ENCODE measurements at places on chromosomes 3 and 15.

- no peak for DNase-seq
Measured at GRCh38 chr3:180072786-180073185, 36.0 kb upstream of the PEX5L start.

- DNase-seq = no peak
Measured at GRCh38 chr3:37982331-37982730, 8.3 kb upstream of the VILL start.

DNA sequence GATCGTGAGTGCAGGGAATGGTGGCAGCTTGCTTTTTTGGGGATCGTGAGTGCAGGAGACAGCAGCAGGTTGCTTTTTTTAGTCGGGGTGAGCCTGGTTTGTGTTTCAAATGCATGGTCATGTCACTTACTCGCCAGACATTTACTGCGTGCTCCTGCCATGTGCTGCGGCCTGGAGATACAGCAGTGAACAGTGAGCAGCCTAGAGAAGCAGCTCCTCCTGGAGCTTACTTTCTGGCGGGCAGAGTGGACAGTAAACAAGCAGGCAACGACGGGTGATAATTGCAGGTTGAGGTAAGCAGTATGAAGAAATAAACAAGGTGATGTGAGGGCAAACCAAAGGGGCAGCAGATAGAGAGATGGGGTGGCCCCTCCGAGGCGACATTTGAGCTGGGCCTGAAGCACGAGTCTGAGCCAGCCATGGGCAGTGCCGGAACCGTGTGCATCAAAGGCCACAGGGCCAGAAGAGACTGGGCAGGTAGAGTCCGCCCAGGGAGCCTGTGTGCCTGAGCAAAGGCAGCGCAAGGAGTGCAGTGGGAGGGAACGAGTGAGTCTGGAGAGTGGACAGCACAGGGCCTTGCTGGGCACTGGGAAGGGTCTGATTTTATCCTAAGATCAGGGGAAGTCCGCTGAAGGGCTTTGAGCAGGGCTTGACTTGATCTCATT is 57.3 kb upstream of the RASA2 start:
- no peak for DNase-seq

- DNase-seq = no peak
Measured at GRCh38 chr3:153146191-153147053, 15.6 kb upstream of the RAP2B start.

GRCh38 chr3:23991306-23991682 is 46.2 kb downstream of the NR1D2 start:
- DNase-seq = no peak

GRCh38 chr15:64209680-64210334 is 47.0 kb upstream of the PPIB start:
- peak; percentile 11 for DNase-seq

DNA sequence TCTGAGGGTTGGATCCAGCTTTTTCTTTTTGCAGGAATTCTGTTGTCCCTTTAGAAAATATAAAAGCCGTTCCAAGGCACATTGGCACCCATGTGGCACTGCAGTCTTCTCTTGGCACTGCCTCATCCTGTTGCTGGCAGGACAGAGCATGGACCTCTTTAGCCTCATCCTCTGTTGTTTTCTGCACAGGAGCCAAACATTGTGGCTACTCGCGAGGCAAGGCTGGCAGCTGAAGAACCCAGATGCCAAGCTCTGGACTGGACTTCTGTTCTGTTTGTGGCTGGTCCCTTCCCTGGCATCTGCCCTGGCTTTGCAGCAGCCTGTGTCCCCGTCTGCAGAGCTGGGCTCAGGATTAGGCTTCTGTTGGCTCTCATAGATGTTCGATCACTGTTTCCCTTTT is 224.7 kb upstream of the TBC1D5 start:
- DNase-seq = no peak

Data from mammary epithelial cell (primary cell).